ENCODE measurements at places on chromosomes 11 and 22. TPM values are rescaled to one million over a fixed set of nuclear protein-coding genes. Genes with fewer than 3 reads are reported as not detected.

DNA sequence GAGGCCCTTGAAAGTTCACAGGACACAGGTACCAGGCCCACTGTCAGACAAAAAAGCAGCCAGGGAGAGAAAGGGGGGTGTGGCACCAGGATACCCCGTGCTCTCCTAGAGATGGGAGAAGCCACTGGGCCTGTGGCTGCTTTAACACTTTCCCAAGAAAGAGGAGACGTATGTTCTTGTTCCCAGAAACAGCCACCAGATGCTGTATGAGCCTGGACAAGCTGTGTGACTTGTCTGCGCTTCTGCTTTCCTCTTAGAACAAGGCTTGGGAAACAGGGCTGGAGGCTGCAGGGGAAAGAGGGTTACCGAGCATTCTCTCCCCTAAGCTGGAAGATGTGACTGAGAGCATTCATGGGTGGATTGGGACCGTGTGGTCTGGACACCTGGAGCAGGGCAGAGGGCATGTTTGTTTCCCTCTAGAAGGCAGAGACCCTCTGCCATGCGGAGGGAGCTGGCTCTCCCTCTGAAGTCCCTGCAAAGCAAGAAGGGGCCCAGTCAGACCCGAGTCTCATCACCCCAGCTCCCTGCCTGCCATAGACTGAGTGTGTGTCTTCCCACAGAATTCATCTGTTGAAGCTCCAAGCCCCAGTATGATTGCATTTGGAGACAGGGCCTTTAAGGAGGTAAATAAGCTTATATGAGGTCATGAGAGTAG is 74.1 kb downstream of the TRIM29 start:
- no peak overlapping the region for H3K27ac ChIP-seq
- H3K4me3 ChIP-seq = no peak overlapping the region
- H3K27me3 ChIP-seq = peaks cover 40% of the 10 kb centered on the region

DNA sequence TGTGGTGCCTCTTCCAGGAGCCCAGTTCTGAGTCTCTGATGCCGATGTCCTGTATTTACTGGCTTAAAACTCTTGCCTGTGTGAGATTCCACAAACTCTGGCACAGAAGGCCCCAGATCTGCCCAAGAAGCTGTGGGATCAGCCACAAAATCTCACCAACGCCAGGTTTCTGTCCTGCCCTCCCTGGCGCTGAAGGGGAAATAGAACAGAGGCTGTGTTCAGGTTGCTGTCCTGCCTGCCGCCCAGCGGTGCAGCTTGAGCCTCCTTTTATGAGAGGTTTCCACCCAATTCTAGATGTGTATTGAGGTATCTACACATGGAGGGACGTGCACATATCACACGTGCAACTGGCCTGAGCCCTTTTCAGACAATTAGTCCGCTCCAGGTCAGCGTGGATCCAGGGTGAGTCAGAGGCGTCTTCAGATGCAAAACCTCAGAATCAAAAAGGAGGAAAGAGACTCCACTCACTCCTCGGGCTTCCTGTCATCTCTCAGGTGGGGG is 2.2 kb downstream of the TMEM80 start:
- H3K4me1 ChIP-seq = peaks cover 44% of the 10 kb centered on the region
- peak overlapping the region; percentile 95 for H3K27ac ChIP-seq
- H3K36me3 ChIP-seq = peaks cover 28% of the 10 kb centered on the region
- H3K4me3 ChIP-seq = no peak overlapping the region

DNA sequence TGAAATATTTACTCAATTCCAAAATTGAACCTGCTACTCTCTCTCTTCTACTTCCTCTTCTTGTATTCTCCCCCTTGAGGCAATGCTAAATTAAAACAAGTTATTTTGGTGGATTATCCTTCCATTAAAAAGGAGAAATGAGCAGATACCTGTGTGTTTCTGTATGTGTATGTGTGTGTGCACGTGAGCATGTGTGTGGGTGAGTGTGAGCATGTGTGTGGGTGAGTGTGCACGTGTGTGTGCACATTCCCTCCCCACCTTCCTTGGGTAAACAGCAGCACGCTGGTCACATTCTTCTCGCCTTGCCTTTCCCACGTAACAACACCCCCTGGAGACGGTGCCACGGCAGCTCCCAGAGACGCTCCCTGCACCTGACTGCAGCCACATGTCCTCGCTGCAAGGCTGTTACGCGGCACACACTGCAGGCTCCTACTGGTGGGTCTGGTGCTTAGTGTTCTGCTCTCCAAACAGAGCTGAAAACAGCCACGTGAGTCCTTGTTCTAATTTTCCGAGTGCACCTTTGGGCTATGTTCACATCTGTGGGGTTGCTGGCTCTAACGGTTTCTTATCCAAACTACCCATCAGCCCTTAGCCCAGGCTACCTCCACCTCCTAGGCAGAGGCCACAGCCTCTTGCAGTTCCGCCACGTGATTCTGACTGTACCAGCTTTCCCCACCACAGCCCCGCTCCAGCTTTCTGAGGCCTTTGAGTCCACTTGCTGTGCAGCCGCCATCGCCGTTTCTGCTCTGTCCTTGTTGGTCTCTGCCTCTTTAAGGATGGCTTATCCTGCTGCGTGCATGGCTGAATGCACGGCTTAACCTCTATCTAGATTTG is 123.4 kb downstream of the CTTN start:
- H3K27ac ChIP-seq = no peak overlapping the region

GRCh38 chr11:125390946-125391345 is 105.1 kb downstream of the FEZ1 start:
- H3K4me3 ChIP-seq = no peak overlapping the region
- no peaks in the 10 kb centered on the region for H3K27me3 ChIP-seq
- no peaks in the 10 kb centered on the region for H3K4me1 ChIP-seq
- H3K36me3 ChIP-seq = no peaks in the 10 kb centered on the region
- peak overlapping the region; percentile 23 for H3K27ac ChIP-seq

DNA sequence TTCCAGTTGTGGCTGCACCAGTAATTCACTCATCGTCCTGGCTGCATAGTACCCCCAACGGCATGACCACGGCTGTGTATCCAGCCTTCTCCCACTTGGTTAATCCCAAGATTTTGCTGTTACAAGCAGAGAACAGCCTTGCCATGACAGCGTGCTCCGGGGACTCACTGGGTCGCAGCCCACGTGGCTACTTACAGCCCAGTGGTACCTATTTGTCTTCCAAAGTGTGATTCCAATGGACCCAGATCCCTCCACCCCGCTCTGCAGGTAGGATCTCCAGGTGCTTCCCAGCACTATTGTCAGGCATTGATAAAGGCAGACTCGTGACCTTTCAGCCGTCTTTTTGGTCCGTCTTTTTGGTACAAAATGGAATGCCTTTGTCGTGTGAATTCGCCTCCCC is 119.0 kb upstream of the FGF3 start:
- DNase-seq = no peak
- peaks cover 14% of the 10 kb centered on the region for H3K4me1 ChIP-seq
- no peaks in the 10 kb centered on the region for H3K27me3 ChIP-seq
- H3K36me3 ChIP-seq = no peaks in the 10 kb centered on the region

DNA sequence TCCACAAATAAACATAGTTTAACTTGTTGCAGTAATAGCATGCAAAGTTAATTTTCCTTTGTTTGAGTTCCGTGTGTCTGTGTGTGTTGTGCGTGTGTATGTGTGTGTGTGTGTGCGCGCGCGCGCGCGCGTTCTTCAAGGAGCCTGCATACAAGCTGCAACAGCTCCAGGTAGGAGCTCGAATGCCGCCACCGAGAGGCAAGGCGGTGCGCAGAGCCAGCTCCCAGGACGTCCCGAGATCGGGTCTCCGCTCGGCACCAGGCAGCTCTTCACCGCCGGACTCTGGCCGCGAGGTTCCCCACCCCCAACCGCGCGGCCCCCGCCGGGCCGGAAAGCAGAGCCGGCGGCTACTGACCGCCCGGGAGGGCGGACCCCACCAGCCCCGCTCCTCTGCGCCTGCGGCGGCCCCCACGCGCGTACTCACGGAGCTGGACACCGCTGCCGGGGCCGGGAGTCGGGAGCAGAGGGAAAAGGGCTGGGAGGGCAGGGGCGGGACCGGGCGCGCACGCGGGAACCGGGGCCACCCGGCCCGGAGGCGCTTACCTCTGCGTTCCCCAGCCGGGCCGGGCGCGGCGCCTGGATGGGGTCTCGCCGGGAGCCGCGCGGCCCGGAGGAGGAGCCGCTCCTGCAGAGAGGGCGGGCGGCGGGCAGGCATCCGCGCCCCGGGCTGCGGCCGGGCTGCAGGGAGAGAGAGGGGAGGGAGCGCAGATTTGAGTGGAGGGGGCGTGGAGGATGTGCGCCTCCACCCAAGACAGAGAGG is 40.4 kb upstream of the AKIP1 start:
- peak overlapping the region; percentile 85 for H3K27ac ChIP-seq
- H3K36me3 ChIP-seq = no peaks in the 10 kb centered on the region
- peaks cover 11% of the 10 kb centered on the region for H3K4me1 ChIP-seq
- H3K4me3 ChIP-seq = peak overlapping the region; percentile 88

- no peak overlapping the region for H3K4me3 ChIP-seq
- peaks cover 34% of the 10 kb centered on the region for H3K4me1 ChIP-seq
- H3K36me3 ChIP-seq = peaks cover 9% of the 10 kb centered on the region
- no peaks in the 10 kb centered on the region for H3K27me3 ChIP-seq
- peak; percentile 86 for DNase-seq
Observed at GRCh38 chr22:45242778-45243191, 2.1 kb upstream of the KIAA0930 start.

- no peaks in the 10 kb centered on the region for H3K36me3 ChIP-seq
- no peaks in the 10 kb centered on the region for H3K27me3 ChIP-seq
- DNase-seq = peak; percentile 90
- peaks cover 37% of the 10 kb centered on the region for H3K4me1 ChIP-seq
Observed at GRCh38 chr22:38214302-38215056, 12.7 kb downstream of the MAFF start.

GRCh38 chr22:44159221-44159620 is 21.5 kb upstream of the PARVG start:
- no peak overlapping the region for H3K4me3 ChIP-seq
- H3K4me1 ChIP-seq = no peaks in the 10 kb centered on the region
- H3K27ac ChIP-seq = no peak overlapping the region
- H3K27me3 ChIP-seq = no peaks in the 10 kb centered on the region

DNA sequence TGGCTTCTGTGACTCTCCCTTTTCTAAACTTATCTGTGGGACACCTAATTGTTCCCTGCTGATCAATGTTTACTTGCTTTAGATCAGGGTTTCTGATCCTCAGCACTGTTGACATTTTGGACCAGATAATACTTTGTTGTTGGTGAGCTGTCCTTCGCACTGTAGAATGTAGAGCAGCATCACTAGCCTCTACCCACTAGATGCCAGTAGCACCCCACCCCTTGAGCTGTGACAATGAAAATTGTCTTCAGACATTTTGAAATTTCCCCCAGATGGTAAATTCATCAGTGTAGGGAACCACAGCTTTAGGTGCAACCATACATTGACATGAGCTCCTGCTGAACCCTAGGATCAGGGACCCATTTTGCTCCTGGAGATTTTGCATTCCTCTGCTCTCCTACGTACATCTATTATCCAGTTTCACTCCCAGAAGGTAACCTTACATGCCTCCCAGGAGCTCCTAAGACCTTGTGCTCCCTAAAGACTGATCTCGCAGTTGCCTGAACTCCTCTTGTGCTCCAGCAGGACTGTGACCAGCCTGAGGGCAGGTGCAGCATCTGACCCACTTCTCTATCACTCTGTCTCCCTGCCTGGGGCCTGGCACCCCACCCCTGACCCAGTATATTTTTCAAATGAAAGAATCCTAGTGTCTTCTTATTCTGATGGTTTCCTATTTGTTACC is 107.8 kb downstream of the FAR1 start:
- H3K27me3 ChIP-seq = no peaks in the 10 kb centered on the region
- H3K4me1 ChIP-seq = no peaks in the 10 kb centered on the region
- DNase-seq = peak; percentile 20
- H3K27ac ChIP-seq = no peak overlapping the region
- H3K4me3 ChIP-seq = no peak overlapping the region

GRCh38 chr11:61699737-61700160 is 19.6 kb downstream of the DAGLA start:
- no peaks in the 10 kb centered on the region for H3K27me3 ChIP-seq
- peak; percentile 86 for DNase-seq
- peaks cover 73% of the 10 kb centered on the region for H3K4me1 ChIP-seq

Gene ELMOD1
- total RNA-seq = not detected

Gene KRTAP5-9
- not detected for total RNA-seq

Gene FBLN1
- 210 TPM for total RNA-seq

Gene MUC5AC
- total RNA-seq = 1,253 TPM

Gene OOSP2
- not detected for total RNA-seq
